ENCODE measurements at places on chromosomes 5 and 9. TPM values are rescaled to one million over a fixed set of nuclear protein-coding genes. Genes with fewer than 3 reads are reported as not detected.

DNA sequence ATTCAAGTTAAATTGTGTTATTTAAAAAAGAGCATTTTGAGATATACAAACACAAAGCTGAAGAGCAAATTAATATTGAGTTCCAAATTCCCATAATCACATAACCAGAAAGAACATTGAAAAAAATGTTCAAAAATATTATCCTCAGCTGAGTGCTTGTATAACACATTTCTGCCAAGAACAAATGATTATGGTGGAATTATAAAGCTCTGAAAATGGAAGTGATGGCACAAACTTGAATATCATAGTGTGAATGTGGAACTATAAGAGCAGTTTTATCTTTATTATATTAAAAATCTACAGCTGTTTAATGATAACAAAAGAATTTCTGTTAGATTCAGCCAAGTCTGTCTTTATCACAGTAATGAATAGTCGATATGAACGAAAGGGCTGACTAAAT is 117.8 kb downstream of the MEF2C start:
- no peaks in the 10 kb centered on the region for H3K36me3 ChIP-seq
- DNase-seq: no peak
- no peaks in the 10 kb centered on the region for H3K27me3 ChIP-seq
- H3K4me1 ChIP-seq: no peaks in the 10 kb centered on the region
- H3K4me3 ChIP-seq: no peak overlapping the region
- no peak overlapping the region for H3K27ac ChIP-seq

DNA sequence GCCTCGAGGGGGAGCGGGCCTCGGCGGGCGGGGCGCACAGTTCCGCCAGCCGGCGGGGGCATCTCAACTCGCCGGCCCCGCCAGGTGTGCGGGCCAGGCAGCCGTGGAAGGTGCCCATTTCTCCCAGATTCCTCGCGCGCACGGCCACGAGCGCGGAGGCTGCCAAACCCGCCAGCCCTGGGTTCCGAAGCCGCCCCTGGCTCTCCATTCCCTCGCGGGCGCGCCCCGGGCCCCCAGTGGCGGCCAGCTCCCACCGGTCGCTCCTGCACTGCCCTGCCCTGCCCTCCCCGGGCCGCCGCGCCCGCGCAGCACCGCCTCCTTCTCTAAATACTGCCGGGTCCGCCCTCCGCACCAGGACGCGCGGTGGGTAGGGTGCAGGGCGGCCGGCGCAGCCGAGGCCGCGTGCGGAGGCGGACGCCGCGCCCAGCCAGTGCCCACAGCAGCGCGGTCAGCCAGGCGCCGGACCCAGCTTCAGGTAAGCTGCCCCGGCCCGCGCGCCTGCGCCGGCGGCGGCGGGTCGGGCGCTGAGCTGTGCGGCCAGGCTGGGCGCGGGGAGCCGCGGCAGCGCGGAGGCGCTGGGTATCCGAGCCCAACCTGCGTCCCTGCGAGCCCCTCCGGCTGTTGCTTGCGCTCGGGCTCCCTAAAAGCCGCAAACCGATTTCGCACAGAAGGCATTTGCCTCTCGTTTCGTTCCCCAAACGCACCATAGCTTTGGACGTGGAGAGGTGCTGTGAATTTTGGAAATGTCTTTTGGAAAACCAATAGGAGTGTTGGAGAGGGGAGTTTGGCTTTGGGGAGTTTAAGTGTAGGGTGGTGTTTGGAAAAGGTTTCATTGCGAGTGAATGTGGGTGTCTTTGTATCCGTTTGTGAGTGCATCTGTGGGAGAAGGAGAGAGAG is at the start of gene TMEM171:
TSS of gene TMEM171 (plus strand) at position 354 of the 897 bp plus-strand sequence. CDS start 2,799 bp downstream, outside the sequence.
- H3K4me3 ChIP-seq: peak within 1 kb of the TSS; percentile 84
- H3K36me3 ChIP-seq: peaks cover 20% of the 10 kb centered on the region
- peak; percentile 84 for DNase-seq
- peaks cover 75% of the 10 kb centered on the region for H3K4me1 ChIP-seq
- H3K27ac ChIP-seq: peak within 1 kb of the TSS; percentile 71

DNA sequence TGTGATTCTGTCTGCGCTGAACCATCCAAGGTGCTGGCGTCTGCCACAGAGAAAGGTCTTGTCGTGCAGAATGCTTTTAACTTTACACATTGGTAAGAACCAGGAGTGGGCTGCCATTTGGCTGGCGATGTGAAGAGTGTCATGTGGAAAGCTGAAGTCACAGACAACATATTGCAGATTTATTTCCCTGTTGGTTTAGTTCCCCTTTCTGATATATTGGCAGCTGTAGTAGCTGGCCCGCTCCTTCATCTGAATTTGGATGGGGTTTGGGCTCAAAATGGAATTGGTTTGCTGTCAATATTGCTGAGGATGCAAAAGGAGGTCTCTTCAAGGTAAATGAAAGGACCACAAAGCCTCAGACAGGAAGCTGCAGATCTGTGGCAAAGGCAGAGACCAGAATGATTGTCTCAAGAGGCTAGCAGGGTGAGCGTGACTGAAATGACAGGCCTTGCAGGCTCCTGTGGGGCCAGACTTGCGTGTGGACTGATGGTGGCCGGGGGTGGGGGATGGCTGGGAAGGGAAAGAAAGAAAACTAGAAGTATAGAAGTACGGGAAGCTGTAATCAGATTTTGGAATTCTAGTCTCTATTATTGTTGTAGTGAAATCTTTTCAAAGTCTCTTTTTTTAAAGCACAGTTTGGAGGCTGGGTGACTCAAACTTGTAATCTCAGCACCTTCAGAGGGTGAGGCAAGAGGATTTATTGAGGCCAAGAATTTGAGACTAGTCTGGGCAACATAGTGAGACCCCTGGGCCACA is 25.1 kb upstream of the CD180 start:
- no peak for DNase-seq
- H3K4me3 ChIP-seq: no peak overlapping the region
- H3K36me3 ChIP-seq: no peaks in the 10 kb centered on the region
- no peaks in the 10 kb centered on the region for H3K4me1 ChIP-seq

DNA sequence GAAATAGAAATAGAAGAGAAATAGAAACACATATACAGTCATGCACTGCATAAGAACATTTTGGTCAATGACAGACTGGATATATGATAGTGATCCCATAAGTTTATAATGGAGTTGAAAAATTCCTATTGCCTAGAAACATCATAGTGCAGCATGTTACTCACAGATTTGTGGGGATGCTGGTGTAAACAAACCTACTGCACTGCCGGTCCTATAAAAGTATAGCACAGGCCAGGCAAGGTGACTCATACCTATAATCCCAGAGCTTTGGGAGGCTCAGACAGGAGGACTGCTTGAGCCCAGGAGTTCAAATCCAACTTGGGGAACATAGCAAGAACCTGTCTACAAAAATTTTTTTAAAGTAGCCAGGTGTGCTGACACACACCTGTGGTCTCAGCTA is 240.6 kb upstream of the MAP3K1 start:
- no peaks in the 10 kb centered on the region for H3K27me3 ChIP-seq
- DNase-seq: no peak
- H3K4me1 ChIP-seq: peaks cover 7% of the 10 kb centered on the region
- H3K27ac ChIP-seq: no peak overlapping the region
- no peak overlapping the region for H3K4me3 ChIP-seq

- H3K4me3 ChIP-seq: no peak overlapping the region
- no peak overlapping the region for H3K27ac ChIP-seq
- peaks cover 52% of the 10 kb centered on the region for H3K36me3 ChIP-seq
- no peaks in the 10 kb centered on the region for H3K4me1 ChIP-seq
Measured at GRCh38 chr5:66179297-66180051, 35.4 kb downstream of the SREK1 start.

DNA sequence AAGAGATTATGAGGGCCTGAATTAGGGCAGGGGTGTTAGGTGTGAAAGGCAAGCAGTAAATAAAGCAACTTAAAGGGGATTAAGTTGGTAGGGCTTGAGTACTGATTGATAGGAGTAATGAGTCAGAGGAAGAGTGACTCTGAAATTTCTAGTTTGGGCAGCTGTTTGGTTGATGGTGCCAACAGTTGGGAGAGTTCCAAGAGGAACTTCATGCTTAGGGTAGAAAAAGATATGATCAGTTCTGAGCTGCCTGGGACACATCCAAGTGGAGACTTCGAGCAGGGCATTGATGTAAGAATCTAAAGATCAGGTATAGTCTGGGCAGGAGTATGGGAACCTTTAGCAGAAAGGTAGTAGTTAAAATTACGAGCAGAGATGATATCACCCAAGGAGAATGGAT is 10.2 kb downstream of the MAMDC2 start:
- no peak for DNase-seq
- no peak overlapping the region for H3K4me3 ChIP-seq
- H3K27me3 ChIP-seq: no peaks in the 10 kb centered on the region
- peak overlapping the region; percentile 56 for H3K27ac ChIP-seq

DNA sequence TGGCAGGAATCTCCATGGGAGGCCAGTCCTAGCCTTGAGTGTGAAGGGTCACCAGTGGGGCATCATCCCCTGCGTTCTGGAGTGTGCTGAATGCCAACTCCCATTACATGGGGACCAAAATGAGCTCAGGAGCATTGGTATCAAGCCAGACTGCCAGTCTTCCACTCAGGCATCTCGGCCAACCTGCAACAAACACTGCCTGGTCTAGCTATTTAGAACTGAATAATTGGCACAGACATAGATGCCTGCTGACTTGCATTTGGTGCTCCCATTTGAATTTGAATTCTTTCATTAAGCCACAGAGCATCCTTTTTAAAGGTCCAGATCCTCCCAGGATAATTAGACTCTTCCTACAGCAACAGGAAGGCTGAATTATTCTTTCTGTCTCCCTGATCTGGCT is 116.6 kb upstream of the ABCA1 start:
- no peak overlapping the region for H3K27ac ChIP-seq
- no peaks in the 10 kb centered on the region for H3K4me1 ChIP-seq
- H3K36me3 ChIP-seq: no peaks in the 10 kb centered on the region

GRCh38 chr5:76337953-76338451 is 65.1 kb upstream of the IQGAP2 start:
- no peak overlapping the region for H3K27ac ChIP-seq
- no peak overlapping the region for H3K4me3 ChIP-seq
- H3K27me3 ChIP-seq: peaks cover 8% of the 10 kb centered on the region
- peaks cover 11% of the 10 kb centered on the region for H3K4me1 ChIP-seq

DNA sequence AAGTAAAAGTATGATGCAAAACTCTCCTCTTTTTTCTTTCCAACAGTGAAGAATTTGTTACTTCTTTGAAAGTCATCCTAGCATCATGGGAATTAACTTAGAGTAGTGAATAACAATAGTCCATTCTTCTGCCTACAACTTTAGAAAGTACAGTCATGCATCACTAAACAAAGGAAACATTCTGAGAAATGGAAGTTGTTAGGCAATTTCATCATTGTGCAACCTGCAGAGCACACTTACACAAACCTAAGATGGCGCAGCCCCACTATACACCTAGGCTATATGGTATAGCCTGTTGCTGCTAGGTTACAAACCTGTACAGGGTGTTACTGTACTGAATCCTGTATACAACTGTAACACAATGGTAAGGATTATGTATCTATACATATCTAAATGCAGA is 1209.3 kb upstream of the C9orf72 start:
- H3K27ac ChIP-seq: no peak overlapping the region
- no peak overlapping the region for H3K4me3 ChIP-seq
- H3K4me1 ChIP-seq: no peaks in the 10 kb centered on the region
- H3K36me3 ChIP-seq: no peaks in the 10 kb centered on the region
- no peaks in the 10 kb centered on the region for H3K27me3 ChIP-seq

- no peaks in the 10 kb centered on the region for H3K27me3 ChIP-seq
- DNase-seq: no peak
- no peak overlapping the region for H3K27ac ChIP-seq
- H3K4me3 ChIP-seq: no peak overlapping the region
Measured at GRCh38 chr5:74192606-74193299, 447.8 kb downstream of the ENC1 start.

DNA sequence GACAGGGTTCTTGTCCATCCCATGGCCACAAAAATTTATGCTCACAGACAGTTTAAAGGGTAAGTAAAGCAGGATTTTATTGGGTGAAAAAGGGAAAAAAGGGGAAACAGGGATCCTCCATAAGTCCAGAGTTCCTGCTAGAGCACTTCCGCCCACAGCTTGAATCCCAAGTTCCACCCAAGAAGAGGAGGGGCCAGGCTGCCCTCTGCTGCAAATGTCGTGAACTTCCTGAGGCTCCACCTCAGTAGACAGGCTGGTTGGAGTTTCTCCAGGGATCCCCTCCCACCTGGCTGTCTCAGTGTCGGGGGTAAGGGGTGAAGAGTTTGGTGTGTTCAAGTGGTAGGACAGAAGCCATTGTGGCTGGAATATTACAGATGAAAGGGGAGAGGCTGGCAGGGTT is 275.0 kb upstream of the SGCD start:
- H3K27me3 ChIP-seq: no peaks in the 10 kb centered on the region
- no peak overlapping the region for H3K4me3 ChIP-seq
- DNase-seq: no peak
- no peak overlapping the region for H3K27ac ChIP-seq

DNA sequence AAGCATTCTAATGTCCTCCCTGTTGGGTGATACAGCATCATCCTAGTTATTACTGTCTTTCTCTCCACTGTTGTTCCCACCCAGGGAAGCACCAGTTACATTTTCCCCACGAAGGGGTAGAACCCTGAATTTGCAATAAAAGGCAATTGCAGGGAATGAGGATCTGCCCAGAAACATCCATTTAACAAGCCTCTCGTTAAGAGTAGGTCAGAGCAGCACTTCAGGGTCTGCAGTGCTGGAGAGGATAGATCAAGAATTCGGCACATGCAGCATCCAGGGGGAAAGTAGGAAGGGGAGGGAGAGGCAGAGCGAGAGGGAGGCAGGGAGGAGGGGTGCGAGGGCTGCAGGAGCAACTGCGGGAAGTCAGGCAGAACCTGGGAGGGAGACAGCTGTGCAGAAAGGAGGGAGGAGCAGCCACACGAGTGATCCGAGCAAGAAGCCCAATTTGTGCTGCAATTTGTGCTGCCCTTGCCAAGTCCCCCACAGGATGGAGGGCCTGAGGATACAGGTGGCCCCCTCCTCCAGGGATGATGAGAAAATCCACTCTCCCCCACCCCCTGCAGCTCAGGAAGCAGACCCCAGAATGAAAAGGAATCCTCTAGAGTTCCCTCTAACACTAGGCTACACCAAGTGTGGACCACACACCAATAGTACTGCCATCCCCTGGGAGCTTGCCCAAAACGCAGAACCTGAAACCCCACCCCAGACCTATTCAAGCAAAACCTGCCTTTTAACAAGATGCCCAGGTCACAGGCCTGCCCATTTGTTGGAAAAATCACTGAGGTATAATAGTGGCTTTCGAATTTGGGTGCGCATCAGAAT is 62.2 kb downstream of the EPB41L4B start:
- peaks cover 3% of the 10 kb centered on the region for H3K36me3 ChIP-seq
- H3K27ac ChIP-seq: no peak overlapping the region
- H3K4me1 ChIP-seq: peaks cover 22% of the 10 kb centered on the region
- no peak overlapping the region for H3K4me3 ChIP-seq
- DNase-seq: no peak

DNA sequence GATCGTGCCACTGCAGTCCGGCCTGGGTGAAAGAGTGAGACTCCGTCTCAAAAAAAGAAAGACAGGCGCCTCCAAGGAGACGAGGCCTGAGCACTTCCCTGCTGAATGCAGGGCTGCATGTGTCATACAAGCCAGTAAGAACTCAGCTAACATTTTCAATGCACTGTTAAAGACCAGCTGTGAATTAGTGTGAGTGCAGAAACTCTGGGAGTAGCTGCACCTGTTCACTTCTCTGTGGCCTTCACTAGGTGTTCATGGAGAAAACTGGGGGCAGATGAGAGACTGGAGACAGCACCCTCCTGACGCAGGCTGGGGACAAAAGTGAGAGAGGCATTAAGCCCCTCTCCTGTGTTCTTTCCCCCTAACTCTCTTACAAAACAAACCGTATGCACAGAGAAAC is 41.8 kb downstream of the FBXO10 start:
- no peak overlapping the region for H3K4me3 ChIP-seq
- H3K4me1 ChIP-seq: no peaks in the 10 kb centered on the region
- peaks cover 30% of the 10 kb centered on the region for H3K36me3 ChIP-seq
- no peak for DNase-seq

BASP1 gene
- 212 TPM for total RNA-seq

DMRT3 gene
- not detected for total RNA-seq

SLC6A19 gene
- not detected for total RNA-seq

ARSB gene
- total RNA-seq: 34.9 TPM

DMRT2 gene
- not detected for total RNA-seq

FBP2 gene
- not detected for total RNA-seq

NAIF1 gene
- 8.8 TPM for total RNA-seq
